ENCODE measurements at places on chromosomes 7 and 10.

- DNase-seq = no peak
Observed at GRCh38 chr7:71739520-71740173, 607.7 kb downstream of the GALNT17 start.

DNA sequence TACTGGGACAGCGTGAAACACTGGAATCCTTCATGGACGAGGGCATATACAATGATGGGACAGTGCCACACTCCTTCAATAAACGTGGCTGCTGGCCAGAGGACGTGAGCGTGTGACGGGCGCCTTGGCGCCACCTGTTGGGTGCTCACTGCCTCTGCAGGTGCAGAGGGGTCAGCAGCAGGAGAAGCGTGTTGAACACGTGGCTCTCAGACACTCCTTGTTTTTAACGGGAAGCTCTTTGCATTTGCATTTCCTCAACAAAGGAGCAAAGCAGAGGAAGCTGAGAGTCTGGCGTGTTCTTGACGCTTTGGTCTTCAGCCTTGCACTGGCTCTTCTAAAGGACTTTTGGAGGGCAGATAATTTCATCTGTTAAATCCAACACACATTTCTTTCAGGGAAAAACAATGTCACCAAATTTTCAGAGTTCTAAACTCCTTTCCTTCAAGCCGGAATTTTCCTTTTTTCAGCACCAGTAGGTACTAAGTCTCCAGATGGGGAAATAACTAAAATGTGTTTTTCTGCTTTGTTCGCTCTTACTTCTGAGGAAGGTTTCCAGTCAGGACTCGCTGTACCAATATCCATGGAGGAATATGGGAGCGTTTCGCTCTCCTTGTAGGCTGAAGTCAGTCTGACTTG, 2.9 kb upstream of the GET4 start:
- DNase-seq = peak; percentile 88

GRCh38 chr10:126476246-126476645, 88.0 kb upstream of the ADAM12 start:
- no peak for DNase-seq

DNA sequence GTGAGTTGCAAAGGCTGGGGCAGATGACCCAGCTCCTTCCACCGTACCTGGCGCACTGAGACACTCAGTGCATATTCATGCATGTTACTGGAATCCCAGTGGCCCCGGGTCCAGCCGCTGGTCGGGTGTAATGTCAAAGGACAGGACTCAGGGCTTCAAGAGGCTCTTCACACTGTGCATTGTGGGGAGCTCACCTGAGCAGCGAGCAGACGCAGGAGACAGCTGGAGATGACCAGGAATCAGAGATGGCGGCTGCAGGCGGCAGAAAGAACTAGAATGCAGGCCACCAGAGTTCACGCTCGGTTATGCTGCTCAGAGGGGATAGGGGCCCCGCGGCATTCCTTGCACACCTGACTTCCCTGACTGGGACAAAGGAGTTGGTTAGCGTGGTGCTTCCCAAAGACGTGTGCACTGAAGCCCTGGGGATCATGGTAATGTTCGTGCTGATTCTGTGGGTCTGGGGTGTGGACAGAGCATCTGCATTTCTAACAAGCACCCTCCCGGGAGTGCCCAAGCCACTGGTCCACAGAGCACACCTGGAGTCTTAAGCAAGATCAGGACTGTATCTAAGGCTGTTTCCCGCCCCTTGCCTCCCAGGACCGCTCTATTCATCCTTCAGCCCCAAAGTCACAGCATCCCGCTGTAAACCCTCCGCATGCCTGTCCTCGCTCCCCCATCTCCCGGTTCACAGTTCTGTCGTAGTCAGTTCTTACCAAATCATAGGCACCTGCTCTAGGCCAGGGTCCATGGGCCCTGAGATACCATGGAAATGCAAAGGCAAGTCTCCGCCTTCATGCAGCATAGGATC, 71.0 kb downstream of the MKI67 start:
- no peak for DNase-seq
